ENCODE measurements at places on chromosomes 2 and 18.

- DNase-seq: no peak
Observed at GRCh38 chr2:24336811-24337210, 23.5 kb downstream of the ITSN2 start.

DNA sequence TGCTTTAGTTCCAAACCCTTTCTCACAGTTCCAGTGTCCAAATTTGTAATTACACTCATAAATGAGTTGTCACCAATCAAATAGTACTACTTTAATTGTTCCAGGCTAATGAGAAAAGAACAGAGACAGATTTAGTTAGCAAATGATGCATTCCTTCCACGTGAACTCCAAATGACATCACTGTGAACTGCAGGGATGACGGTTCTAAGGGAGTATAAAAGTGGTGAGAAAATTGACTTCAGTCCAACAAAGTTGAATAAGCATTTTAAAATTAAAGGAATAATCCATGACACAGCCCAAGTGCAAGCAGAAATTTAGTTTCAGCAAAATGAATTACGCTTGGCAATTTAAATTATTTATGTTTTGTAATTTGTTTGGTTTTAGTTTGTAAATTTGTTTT, 102.0 kb upstream of the LRATD1 start:
- DNase-seq: no peak

DNA sequence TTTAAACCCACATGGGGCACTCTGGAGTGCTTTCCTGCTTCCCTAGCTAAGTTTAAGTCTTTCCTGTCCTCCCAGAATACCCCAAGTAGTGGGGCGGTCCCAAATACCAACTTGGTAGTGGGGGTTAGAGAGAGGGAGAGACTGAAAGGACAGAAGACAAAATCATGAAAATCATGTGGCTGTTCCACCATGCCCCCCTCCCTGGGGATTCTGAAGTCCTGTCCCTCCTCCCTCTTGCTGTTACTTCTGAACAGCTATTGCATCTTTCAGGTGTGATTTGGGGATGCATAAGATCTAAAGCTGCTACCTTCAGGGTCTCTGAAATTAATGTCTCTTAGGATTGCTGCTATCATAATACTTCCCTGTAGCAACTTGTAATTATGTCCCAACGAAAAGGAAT, 266.9 kb upstream of the EPAS1 start:
- DNase-seq: no peak

DNA sequence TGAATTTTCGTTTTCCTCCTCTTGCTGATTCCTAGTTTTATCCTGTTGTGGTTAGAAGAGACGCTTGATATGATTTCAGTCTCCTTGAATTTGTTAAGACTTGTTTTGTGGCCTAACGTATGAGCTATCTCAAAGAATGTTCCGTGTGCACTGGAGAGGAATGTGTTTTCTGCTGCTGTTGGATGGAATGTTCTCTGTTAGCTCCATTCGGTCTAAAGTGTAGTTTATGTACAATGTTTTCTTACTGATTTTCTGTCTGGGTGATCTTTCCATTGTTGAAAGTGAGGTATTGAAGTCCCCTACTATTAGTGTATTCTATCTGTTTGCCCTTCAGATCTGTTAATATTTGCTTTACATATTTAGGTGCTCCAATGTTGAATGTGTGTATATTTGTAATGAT, 25.9 kb downstream of the COLEC11 start:
- DNase-seq: no peak

- DNase-seq: no peak
Observed at GRCh38 chr2:1750270-1750932, 6.1 kb upstream of the PXDN start.

DNA sequence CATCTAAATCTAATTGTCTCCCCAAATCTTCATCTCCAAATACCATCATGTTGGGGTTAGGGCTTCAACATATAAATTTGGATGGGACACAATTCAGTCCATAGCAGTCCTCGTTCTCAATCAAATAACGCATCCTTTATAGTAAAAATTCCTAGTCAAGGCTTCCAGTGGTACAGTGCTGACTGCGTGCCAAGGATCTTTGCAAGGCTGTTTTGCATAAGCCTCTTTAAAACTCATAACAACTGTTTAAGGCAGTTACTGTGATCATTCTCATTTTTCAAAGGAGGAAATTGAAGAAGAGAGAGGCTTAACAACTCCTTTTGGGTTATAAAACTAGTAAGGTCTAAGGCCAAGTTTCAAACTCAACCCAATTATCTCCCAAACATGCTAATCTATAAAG, 666.9 kb downstream of the NYAP2 start:
- DNase-seq: no peak

DNA sequence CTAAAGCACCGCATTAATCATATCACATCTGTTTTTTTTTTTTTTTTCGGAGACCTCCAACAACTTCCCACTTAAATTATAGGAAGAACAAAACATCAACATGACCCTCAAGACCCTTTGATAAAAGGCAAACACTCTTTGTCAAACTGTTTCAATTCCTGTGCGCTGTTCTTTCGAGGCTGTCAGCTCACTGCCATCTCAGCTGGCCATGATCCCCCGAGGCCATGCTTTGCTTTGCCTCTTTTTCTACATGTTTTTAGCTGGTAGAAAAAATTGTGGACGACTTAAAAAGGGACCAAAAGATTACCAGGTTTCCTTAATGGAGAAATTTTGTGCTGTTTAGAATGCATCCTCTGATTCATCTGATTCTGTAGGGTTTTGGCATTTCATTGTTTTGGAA, 138.2 kb downstream of the DPP10 start:
- DNase-seq: no peak

- no peak for DNase-seq
Observed at GRCh38 chr18:62368100-62368499, 43.0 kb downstream of the TNFRSF11A start.

GRCh38 chr2:30738141-30738911, 68.9 kb downstream of the CAPN13 start:
- no peak for DNase-seq

DNA sequence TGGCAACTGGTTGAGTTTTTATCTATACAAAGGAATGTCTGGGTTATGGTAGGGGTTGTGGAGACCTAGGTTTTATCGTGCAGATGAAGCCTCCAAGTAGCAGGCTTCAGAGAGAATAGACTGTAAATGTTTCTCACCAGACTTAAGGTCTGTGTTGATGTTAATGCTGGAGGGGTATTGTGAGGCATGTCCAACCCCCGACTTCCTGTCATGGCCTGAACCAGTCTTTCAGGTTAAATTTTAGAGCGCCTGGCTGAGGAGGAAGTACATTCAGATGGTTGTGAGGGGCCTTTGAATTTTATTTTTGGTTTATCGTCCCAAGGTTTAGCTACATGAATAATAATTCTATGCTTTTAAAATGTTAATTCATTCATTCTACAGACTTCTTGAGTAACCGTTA, 435.1 kb downstream of the DLGAP1 start:
- DNase-seq: peak; percentile 45

GRCh38 chr2:193946806-193947205, 1710.2 kb upstream of the SLC39A10 start:
- no peak for DNase-seq

GRCh38 chr2:102366406-102367112, 11.0 kb downstream of the IL18R1 start:
- DNase-seq: no peak

DNA sequence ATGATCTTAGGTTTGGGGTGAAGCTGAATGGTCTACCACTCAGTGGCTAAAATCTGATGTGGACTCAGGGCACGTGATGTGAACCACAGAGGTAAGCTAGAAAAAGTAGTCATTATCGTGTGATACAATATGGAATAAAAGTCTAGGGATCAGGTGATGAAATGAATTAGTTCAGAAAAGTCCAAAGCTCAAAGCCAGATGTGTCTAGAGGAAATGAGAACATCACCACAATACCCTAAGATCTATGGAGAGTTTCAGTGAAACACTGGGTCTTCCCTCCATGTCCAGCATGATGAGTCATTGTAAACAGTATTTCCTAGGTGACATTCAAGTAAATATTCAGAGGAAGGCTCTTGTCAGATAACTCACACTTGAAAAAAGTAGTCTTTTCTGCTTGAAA, 1257.4 kb upstream of the ZEB2 start:
- DNase-seq: no peak

DNA sequence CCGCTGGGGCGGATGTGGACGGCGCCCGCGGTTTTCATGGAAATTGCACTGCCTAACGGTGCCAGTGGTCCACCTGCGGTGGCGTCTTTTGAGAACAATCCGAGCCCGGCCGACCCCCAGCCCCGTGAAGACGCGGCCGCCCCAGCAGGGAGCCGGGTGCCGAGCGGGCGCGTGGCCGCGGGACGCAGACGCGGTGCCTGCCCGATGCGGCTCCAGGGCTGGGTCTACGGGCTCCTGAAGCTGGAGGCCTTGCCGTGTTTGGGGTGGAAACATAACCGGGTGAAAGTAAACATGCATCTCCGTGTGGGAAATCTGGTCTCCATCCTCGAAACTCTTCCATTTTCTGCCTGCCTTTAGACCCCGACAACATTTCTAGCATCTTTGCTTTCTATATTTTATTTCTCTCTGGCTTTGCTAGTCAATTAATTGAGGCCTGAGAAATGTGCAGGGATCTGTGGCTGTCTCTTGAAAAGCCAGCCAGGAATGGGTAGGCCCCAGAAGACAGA, 572 bp downstream of the INPP4A start:
- DNase-seq: no peak

- no peak for DNase-seq
Observed at GRCh38 chr2:139909136-139909535, 1128.9 kb upstream of the NXPH2 start.

- DNase-seq: no peak
Observed at GRCh38 chr18:48123324-48123723, 192.9 kb upstream of the SMAD2 start.

- no peak for DNase-seq
Observed at GRCh38 chr2:24317491-24317920, 42.8 kb downstream of the ITSN2 start.

GRCh38 chr2:166653185-166653813, 159.2 kb upstream of the SCN7A start:
- no peak for DNase-seq
